MCF 10A (cell line): ENCODE measurements at places on chromosomes 1 and 21.

DNA sequence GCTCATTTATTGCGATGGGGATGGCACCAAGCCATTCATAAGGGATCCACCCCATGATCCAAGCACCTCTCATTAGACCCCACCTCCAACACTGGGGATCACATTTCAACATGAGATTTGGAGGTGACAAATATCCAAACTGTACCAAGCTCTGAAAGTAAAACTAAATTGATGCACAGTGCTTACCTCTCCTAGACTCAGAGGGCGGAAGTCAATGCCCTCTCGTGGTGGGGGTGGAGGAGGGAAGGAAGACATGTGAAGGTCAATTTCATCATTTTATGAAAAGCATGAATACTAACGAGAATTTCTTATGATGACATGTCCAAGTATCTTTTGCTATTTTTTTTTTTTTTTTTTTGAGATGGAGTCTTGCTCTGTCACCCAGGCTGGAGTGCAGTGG is 120.0 kb downstream of the PGBD5 start:
- DNase-seq = peak; percentile 35
- no peaks in the 10 kb centered on the region for H3K27me3 ChIP-seq
- no peak overlapping the region for H3K4me3 ChIP-seq
- no peaks in the 10 kb centered on the region for H3K36me3 ChIP-seq
- H3K27ac ChIP-seq = no peak overlapping the region

- no peak overlapping the region for H3K27ac ChIP-seq
- DNase-seq = peak; percentile 63
- peaks cover 34% of the 10 kb centered on the region for H3K4me1 ChIP-seq
- no peaks in the 10 kb centered on the region for H3K36me3 ChIP-seq
- H3K4me3 ChIP-seq = no peak overlapping the region
Measured at GRCh38 chr1:153353226-153353947, 4.3 kb upstream of the S100A9 start.

- H3K4me1 ChIP-seq = no peaks in the 10 kb centered on the region
- H3K4me3 ChIP-seq = no peak overlapping the region
- no peaks in the 10 kb centered on the region for H3K27me3 ChIP-seq
Measured at GRCh38 chr1:117582451-117582850, 23.4 kb upstream of the TENT5C start.

DNA sequence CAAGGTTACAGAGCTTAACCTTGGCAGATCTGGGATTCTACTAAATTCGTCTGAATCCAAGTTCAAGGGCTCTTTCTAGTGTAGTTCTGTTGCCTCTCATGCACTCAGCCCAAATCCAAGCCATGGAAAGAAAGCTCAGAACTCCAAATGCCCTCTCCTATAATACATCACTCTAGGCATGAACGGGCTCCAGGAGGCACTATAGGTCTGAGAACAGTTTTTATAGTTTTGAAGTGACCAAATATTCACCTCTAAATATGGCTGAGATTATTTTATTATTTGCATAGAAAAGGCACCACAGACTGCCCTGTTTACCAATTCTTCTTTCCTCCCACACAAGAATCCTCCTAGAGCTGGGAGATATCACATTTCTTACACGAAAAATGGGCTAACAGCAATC is 327.9 kb upstream of the BEND5 start:
- no peak overlapping the region for H3K27ac ChIP-seq
- no peaks in the 10 kb centered on the region for H3K36me3 ChIP-seq
- no peak for DNase-seq

- no peak for DNase-seq
- no peak overlapping the region for H3K4me3 ChIP-seq
- peak overlapping the region; percentile 43 for H3K27ac ChIP-seq
- no peaks in the 10 kb centered on the region for H3K4me1 ChIP-seq
- H3K36me3 ChIP-seq = no peaks in the 10 kb centered on the region
- H3K27me3 ChIP-seq = peaks cover 8% of the 10 kb centered on the region
Measured at GRCh38 chr1:41734201-41734970, 184.3 kb downstream of the HIVEP3 start.

DNA sequence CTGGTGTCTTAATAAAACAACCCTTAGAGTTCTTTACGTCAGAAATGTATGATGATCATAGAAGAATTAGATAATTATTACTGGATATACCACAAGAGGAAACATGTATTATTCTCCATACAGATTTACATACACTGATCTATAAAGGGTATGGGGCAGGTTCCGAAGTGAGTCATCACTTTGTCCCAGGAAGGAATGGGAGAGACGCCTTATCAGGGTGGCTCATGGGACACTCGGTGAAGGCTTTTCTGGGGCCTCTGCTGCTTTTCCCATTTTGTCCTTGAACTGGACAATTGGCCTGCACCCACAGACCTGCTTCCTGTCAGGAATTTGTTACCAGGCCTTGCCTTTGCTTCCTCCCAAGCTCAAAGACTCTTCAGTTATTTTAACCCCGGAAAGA is 233.8 kb upstream of the RUNX1 start:
- H3K27me3 ChIP-seq = no peaks in the 10 kb centered on the region
- no peak overlapping the region for H3K4me3 ChIP-seq
- peaks cover 1% of the 10 kb centered on the region for H3K4me1 ChIP-seq
- DNase-seq = no peak
